ENCODE measurements at places on chromosomes 2 and 18.

GRCh38 chr2:67448648-67449047, 51.5 kb downstream of the ETAA1 start:
- no peak for DNase-seq

- no peak for DNase-seq
These were observed 73.7 kb upstream of the MSTN start for GRCh38 chr2:190136259-190136658.

DNA sequence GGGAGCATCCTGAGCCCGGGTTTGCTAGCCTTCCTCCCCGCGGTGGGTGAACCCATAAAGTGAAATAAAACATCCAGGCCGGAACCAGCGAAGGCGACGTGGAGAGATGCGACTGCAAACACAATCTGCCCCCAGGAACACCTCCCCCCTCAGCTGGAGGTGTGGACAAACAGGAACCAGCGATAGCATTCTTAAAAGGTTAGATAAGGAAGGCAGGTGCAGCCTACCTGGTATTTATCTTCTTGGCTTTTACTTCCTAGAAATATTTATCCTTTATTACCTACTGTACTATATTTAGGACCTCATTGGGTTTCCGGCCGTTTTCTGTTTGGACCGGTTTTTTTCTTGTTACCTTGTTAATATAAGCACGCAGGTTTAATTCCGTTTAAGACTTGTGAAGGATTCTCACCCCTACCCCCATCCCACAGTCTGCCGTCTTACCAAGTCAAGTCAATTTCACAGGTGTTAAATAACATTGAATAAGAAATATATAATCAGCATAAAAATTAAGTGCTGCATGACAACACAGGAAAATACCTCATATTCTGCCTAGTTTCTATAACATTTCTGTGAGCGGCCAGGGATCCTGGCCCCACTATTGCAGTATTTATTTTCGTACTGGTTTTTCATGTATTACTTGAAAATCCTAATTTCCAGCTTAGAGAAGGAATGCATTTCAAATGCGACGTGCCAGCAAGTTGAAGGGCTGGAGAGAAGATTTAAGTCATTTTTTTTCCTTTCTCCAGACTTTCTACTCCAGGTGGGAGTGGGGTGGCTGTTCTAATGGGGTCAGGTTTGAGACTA, 224.0 kb upstream of the ID2 start:
- DNase-seq, result no peak

DNA sequence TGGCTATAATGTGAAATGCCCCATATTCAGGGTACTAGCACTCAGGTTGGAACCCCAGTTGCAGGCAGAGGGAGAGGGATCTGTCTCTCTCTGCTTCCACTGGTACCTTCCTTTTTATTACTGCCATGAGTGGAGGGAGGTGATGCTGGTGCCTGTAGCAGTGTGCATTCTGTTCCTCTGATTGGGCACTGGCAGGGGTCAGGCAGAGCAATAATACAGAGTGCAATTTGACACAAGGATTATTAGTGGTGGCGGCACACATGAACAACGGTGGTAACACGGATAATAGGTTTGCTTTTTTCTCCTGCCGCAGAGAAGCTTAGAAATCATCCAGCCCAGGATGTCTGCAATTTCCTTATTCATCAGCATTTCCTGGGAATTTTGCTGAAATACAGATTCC, 525.7 kb downstream of the SLC4A3 start:
- no peak for DNase-seq

GRCh38 chr2:176405477-176405876, 136.2 kb downstream of the MTX2 start:
- DNase-seq, result no peak

GRCh38 chr2:49262801-49263560, 108.7 kb upstream of the FSHR start:
- no peak for DNase-seq

GRCh38 chr2:3461801-3462492, 57.4 kb downstream of the ADI1 start:
- DNase-seq, result peak; percentile 47

Data from activated CD8-positive, alpha-beta memory T cell treated with anti-CD3 and anti-CD28 coated beads, Interleukin-2, amount 50 U/mL, for 48 hours (primary cell).